Activated CD4-positive, alpha-beta T cell treated with anti-CD3 and anti-CD28 coated beads for 24 hours (primary cell): ENCODE measurements at places on chromosomes 2 and 18.

GRCh38 chr2:43685357-43685756, 9.1 kb upstream of the C1GALT1C1L start:
- DNase-seq, result no peak

GRCh38 chr2:236052206-236052605, 116.0 kb downstream of the GBX2 start:
- DNase-seq, result no peak

DNA sequence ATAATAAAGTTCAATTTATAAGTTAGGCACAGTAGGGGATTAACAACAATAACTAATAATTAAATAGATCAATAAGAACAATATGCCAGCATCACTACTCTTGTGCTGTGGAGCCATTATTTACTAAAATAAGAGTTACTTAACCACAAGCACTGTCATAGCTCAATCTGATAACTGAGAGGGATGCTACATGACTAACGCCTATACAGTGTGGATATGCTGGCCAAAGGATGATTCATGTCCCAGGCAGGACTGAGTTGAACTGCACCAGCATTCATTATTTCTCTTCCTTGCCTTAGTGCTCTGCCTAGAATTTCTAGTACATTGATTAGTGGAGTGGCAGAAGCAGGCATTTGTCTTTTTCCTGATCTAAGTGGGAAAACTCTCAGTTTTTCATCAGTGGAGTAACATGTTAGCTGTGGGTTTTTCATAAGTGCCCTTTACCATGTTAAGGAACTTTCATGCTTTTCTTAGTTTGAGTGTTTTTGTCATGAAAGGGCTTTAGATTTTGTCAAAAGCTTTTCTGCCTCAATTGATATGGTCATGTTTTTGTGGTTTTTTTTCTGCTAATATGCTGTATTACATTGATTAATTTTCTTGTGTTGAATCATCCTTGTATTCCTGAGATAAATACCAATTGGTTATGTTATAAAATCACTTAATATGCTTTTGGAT, 21.7 kb downstream of the KIAA1328 start:
- DNase-seq, result no peak

- no peak for DNase-seq
Observed at GRCh38 chr2:121994238-121995206, 239.1 kb downstream of the TSN start.

- DNase-seq, result no peak
Observed at GRCh38 chr2:33484042-33484621, 7.7 kb downstream of the RASGRP3 start.

DNA sequence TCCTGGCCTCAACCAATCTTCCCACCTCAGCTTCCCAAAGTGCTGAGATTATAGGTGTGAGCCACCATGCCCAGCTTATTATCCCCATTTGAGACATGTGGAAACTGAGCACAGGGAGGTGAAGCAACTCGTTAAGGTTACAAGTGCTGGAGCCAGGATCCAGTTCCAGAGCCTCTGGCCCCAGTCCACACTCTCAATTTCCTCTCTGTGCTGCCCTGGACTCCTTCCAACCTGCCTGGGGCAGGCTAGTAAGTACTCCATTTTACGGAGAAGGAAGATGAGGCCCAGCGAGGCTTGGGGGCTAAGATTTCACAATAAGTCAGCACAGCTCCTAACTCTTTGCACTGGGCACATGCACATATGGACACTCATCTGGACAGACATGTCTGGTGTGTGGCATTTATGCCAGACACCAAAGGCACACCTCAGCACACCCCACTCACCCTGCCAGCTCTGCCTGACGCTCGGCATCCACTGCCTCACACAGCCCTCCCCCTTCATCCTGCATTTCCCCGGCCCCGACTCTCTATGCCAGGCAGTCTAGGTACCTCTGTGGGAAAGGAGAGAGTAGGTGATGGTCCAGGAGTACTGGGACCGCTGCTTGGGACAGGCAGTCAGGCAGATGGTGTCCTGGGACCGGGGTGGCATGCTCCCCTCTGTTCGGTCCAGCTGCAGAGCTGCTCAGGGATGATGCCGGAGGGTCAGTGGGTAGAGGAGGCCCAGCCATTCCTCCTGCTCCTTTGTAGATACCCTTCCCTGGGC, 20.5 kb downstream of the CFAP65 start:
- DNase-seq, result no peak

DNA sequence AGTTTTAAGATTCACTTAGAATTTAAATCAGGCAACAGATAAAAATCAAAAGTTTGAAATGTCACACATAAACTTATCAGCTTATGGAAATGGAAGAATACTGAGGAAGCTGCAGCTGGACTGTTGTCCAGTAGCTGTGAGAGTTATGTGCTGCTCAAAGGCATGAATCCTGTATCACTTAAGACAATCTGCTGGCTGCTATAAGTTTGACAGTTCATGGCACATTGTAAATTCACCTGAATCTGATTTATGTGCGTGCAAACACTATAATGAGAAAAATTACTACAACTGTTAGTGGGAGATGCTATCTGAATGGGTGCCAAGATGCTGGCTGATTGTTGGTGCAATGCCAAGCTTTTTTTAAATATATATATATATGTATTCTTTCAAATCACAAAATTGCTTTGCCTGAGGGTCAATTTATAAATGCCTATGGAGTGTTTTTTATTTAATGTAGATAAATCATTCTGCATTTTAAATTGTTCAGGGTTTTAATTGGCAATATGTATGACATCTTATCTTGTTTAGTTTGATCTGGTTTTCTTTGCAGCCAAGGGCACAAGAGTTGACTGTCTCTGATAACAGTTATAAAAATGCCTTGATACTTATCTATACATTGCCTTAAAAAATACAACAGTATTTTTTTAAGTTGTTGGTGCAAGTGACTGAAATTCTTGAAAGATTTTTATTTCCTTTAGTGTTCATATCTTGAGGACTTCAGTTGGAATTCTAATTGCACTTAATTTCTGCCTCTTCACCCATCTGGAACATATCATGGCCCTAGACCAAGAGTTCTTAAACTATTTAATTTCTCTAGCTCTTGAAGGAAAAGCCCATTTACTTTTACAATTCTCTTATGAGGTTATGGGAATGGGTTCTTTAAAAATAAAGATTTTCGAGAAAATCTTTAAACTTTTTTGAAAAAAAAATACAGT, 48.7 kb downstream of the CAVIN2 start:
- DNase-seq, result no peak

GRCh38 chr18:55876254-55876653, 288.3 kb upstream of the TCF4 start:
- DNase-seq, result no peak

DNA sequence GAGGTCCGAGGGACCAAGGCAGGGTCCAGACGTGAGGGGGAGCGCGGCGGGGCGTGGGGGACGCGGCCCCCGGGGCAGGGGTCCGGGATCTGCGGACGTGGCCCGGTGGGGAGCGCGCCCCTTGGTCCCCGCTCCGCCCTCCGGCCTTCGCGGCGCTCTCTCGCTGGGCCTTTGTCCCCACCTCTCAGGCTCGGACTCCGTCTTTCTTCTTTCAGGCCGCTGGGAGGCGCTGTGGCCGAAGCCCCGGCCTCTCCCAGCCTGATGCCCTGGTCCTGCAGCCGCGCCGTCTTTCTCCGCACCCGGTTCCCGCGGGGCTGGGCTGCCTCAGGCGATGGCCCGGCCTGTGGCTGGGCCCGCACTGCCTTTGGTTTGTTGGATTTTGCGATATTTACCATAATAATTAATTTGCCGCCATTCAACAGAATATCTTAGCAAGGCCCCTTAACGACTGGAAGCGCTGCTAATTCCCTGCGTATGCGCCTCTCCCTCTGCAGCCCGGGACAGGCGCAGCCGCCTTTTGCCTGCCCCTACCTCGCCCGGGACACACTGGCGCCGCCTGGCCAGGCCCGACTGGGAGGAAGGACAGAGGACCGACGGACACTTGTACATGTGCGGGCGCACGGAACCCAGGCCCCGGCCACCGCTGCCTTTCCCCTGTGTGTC, 10.8 kb downstream of the SIX3 start:
- DNase-seq, result peak; percentile 30

GRCh38 chr2:36530983-36531354, 67.0 kb downstream of the FEZ2 start:
- no peak for DNase-seq

DNA sequence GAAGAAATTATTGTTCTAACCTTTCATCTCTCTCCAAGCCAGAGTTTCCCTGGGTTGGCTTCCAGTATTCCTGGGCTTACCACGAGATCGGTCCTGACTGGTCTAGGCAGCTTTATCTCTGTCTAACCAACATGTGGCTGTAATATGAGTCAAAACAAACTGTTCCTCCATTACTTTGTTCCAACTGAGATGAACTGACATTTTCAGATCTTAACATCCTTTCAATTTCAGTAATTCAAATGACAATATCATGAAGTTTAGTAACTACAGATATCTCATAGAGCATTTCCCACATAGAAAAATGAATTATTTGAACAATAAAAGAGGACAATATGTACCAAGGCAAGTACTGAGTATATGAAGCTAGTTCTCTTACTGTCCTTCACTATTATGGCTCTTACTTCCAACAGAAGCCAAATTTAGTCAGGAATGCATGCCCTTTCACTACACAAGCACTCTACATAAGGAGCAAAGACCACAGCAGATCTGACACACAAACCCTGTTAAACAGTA, 15.5 kb downstream of the SLC25A12 start:
- DNase-seq, result no peak

GRCh38 chr2:128644718-128645256, 326.1 kb upstream of the HS6ST1 start:
- DNase-seq, result no peak

GRCh38 chr2:174611006-174611405, 13.4 kb upstream of the WIPF1 start:
- no peak for DNase-seq

DNA sequence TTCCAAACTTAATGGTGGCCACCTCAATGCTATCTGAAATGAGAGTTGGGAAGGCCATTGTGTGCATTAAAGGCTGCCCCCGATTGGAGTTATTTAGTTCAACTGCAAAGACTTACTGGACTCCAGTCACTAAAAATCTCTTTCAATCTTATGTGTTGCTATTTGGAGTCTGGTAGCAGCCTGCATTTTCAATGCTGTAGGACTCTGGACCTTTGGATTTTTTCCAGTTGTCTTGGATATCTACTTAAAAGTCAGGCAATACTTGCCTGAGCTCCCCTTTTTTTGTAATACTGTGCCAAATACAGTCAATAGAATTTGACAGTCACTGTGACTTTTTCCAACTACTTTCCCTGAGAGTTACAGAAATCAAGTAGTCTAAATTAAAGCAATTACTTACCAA, 281.9 kb downstream of the TRIB2 start:
- no peak for DNase-seq

- DNase-seq, result no peak
Observed at GRCh38 chr2:27493948-27494283, 1.1 kb downstream of the FNDC4 start.

DNA sequence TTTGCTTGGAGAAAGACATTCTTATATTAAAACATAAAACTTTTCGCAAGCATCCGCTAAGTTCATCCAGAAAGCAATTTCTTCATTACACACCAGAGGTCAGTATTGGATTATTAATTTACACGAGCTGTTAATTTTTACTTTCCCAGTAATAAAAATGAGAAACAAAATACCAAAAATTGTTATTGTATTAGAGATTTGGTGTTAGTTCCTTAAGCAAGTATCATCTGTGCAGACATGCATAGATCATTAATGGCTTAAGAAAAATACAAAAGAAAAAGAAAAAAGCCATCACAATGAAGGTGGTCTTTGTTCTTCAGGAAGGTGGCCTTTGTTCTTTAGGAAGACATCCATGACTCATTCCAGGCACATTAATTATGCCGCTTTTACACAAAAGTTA, 53.6 kb upstream of the HNMT start:
- no peak for DNase-seq

DNA sequence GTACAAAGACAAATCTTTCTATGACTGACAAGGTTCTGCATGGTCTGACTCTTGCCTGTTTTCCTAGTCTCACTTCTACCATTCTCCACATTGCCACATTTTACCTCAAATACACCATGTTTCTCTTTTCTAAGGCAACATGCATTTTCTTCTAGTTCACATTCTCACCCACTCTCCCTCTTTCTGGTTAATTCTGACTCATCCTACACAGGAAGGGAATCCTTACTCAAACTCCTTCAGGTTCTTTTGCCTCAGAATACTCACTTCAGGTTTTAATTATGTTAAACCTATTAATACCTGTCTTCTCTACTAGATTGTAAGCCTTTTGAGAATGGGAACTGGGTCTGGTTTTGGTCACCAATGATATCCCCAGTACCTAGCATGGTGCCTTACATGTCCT, 47.2 kb downstream of the MAP2 start:
- no peak for DNase-seq

- no peak for DNase-seq
Observed at GRCh38 chr2:135276525-135276924, 224.4 kb downstream of the RAB3GAP1 start.

DNA sequence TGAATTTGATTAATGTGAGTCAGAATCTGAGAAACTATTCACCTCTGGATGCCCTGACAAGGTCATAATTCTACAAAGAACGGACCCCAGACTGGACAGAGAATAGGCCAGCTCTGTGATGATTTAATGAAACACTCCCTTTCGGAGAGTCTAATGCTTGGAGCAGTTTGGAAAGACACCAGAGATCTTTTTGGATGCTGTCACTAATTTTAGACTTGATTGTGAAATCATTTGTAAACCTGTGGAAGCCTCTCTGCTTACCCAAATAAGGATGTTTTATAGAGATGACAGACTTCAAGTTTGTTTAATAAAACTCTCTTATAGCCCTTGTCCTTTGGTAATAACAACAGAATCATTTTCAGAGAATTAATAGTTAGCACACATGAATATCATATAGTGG, 83.5 kb downstream of the MYL12B start:
- DNase-seq, result no peak

DNA sequence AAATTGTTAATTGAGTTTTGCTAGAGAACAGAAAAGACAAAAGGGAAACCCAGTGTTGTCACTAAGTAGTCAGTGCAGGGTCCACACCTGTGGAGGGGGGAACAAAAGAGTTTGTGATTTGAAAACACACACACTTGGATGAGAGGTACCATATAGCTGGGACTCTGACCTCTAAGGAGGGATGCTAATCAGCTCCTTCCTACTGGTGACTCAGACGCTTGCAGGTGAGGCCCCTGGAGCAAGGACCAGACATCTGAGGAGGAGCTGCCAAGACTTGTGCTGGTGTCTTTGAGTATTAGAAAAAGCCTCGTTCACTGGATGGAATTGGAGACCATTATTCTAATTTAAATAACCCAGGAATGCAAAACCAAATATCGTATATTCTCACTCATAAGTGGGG, 146.4 kb upstream of the MAP2 start:
- DNase-seq, result no peak
